ENCODE measurements at places on chromosomes 7 and 10. TPM values are rescaled to one million over a fixed set of nuclear protein-coding genes. Genes with fewer than 3 reads are reported as not detected.

The STEAP2 gene
- total RNA-seq, result 15.8 TPM

The NEUROD6 gene
- total RNA-seq, result not detected

The TMEM72 gene
- total RNA-seq, result 19.3 TPM

The SKAP2 gene
- total RNA-seq, result 75.8 TPM

The FFAR4 gene
- 1.0 TPM for total RNA-seq

The TFR2 gene
- total RNA-seq, result 0.79 TPM

The CDNF gene
- 2.1 TPM for total RNA-seq

The MYO1G gene
- total RNA-seq, result 14.3 TPM

The AGBL3 gene
- 7.6 TPM for total RNA-seq

The GPR158 gene
- total RNA-seq, result 0.22 TPM

The SFTPA1 gene
- not detected for total RNA-seq

The GDF10 gene
- 1.1 TPM for total RNA-seq

DNA sequence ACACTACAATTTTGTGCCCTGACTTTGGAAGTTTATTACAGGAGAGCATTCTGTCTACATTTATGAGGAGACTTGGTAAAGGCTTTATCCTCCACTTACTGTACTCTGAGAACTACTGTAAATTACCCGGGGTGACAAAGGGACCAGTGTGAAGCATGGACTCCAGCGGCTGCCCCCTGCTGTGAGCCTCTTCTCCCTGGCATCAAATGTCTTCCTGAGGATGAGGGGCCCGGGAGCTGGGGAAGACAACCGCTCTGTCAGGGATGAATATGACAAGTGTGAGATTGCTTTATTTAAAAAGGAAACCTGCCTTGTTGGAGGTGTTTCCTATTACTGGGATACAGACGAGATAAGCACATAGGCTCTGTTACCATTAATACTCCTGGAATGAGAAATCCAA, 714.8 kb downstream of the CCSER2 start:
- H3K36me3 ChIP-seq, result no peaks in the 10 kb centered on the region
- no peak for DNase-seq
- H3K27ac ChIP-seq, result no peak overlapping the region
- no peaks in the 10 kb centered on the region for H3K27me3 ChIP-seq

- no peaks in the 10 kb centered on the region for H3K36me3 ChIP-seq
- H3K27ac ChIP-seq, result no peak overlapping the region
- H3K4me3 ChIP-seq, result no peak overlapping the region
- DNase-seq, result no peak
These were observed 48.6 kb upstream of the TES start for GRCh38 chr7:116161728-116162127.

DNA sequence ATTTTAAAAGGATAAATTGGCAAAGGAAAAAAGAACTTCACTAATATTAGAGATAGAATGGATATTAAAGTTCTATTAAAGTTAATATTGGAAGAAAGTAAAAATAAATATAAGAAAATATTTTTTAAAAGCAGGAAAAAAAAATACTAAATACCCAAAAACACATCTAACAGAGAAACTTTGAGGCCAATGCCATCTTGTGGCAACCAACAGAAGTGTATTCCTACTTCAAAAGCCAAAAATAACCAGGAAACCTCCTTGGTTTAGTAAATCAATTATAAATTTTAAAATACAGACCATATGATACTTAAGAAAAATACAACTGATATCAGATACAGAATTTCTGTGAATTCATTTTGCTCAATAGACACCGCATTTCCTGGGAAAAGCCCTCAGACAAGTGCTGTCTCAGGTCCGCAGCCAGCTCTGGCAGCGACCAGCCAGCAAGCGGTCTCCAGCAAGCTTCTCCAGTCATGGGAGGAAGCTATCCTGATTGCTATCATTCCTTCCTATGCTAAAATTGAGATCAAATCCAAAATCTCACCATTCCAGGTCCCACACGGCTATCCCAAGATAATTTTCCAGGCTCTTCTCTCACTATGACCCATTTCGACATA, 65.3 kb downstream of the LMBR1 start:
- no peak overlapping the region for H3K4me3 ChIP-seq
- no peak overlapping the region for H3K27ac ChIP-seq
- no peaks in the 10 kb centered on the region for H3K27me3 ChIP-seq
- H3K4me1 ChIP-seq, result no peaks in the 10 kb centered on the region
- H3K36me3 ChIP-seq, result no peaks in the 10 kb centered on the region

DNA sequence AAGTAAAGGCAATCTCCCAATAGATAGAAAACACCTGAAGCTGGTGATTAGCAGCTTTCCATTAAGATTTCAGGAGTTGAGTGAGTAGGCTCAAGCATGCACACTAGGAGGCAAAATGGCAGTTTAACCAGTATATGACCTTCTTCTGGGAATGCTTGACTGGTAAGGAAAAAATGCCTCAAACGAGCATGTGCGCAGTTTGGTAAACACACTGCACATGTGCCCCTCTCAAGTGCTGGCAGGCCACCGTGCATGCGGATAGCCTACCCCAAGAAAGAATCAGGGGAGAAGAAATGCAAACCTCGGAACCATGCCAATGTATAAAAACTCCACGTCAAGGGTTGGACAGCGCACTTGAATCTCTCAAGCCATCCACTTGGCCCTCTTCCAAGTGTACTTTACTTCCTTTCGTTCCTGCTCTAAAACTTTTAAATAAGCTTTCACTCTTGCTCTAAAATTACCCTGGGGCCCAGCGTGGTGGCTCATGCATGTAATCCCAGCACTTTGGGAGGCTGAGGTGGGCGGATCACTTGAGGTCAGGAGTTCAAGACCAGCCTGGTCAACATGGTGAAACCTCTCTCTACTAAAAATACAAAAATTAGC, 98.8 kb upstream of the CDK1 start:
- no peaks in the 10 kb centered on the region for H3K27me3 ChIP-seq
- no peaks in the 10 kb centered on the region for H3K4me1 ChIP-seq
- H3K4me3 ChIP-seq, result no peak overlapping the region
- DNase-seq, result no peak

DNA sequence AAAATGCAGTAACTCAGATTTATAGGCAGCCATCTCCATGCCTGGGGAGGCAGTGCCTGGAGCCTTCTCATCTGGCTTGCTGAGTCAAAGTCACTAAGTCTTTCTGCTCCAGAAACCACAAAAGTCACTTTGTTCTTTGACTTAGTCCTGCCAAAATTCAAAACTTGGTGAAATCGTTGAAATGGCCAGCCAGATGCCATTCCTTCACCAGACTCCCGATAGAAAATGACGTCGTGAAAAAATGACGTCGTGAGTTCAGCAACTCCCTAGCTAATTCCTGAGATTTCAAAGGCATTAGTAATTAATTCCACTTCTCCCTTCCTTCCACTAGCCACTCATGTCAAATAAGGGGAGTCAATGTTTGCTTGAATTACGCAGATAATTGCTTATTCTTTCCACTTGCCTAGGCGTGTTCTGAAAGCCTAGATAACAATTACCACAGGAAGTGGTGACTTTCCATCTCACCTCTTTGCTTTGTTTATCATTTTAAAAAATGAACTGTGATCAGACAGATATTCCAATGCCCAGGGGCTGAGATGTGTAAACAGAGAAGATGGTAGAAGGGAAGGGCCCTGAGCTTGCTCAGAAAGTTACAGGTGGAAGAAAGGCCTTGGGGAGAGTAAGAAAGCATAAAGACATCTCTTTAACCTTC, 48.5 kb upstream of the OSBPL3 start:
- H3K4me1 ChIP-seq, result no peaks in the 10 kb centered on the region
- no peak overlapping the region for H3K4me3 ChIP-seq
- DNase-seq, result peak; percentile 55

DNA sequence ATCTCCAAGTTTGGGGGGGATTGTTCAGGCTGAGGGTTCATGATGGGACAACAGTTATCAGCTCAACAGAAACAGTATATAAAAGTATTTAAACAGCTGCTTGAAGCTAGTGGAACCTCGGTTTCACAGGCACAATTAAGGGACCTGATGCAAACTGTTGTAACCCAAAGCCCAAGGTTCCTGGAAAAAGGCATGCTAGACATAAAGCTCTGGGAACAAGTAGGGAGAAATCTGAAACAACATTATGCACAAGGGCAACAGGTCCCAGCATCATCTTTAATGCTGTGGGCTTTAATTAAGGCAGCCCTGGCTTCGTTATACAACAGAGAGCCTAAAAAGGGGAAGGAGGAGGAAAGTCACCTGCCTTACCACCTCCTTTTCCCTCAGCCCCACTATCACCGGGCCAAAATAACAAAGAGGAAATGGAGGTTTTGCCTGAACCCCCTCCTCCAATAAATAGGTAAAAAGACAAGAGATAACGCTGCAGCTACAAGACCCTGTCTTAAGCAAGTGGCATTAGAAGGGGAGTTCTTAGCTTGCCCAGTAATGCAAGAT, 83.2 kb upstream of the GPR22 start:
- no peaks in the 10 kb centered on the region for H3K27me3 ChIP-seq
- H3K4me3 ChIP-seq, result no peak overlapping the region
- H3K36me3 ChIP-seq, result no peaks in the 10 kb centered on the region
- no peaks in the 10 kb centered on the region for H3K4me1 ChIP-seq
- no peak for DNase-seq

GRCh38 chr10:80158598-80159127, 26.1 kb downstream of the PLAC9 start:
- H3K27ac ChIP-seq, result peak overlapping the region; percentile 90
- H3K4me1 ChIP-seq, result no peaks in the 10 kb centered on the region
- H3K27me3 ChIP-seq, result no peaks in the 10 kb centered on the region
- no peak overlapping the region for H3K4me3 ChIP-seq
- peaks cover 65% of the 10 kb centered on the region for H3K36me3 ChIP-seq
- no peak for DNase-seq

GRCh38 chr10:86443936-86444335, 77.3 kb upstream of the GRID1 start:
- DNase-seq, result no peak
- no peak overlapping the region for H3K4me3 ChIP-seq
- H3K27me3 ChIP-seq, result no peaks in the 10 kb centered on the region
- peaks cover 3% of the 10 kb centered on the region for H3K36me3 ChIP-seq

- H3K27me3 ChIP-seq, result no peaks in the 10 kb centered on the region
- H3K4me1 ChIP-seq, result no peaks in the 10 kb centered on the region
- H3K4me3 ChIP-seq, result no peak overlapping the region
- no peak overlapping the region for H3K27ac ChIP-seq
- DNase-seq, result no peak
These were observed 151.1 kb downstream of the TMEM26 start for GRCh38 chr10:61302124-61302523.

GRCh38 chr10:91313796-91314485, 93.5 kb downstream of the PCGF5 start:
- H3K27ac ChIP-seq, result no peak overlapping the region
- H3K27me3 ChIP-seq, result no peaks in the 10 kb centered on the region
- H3K4me1 ChIP-seq, result no peaks in the 10 kb centered on the region
- no peak for DNase-seq

- DNase-seq, result no peak
- H3K27me3 ChIP-seq, result peaks cover 2% of the 10 kb centered on the region
- H3K4me3 ChIP-seq, result no peak overlapping the region
- no peak overlapping the region for H3K27ac ChIP-seq
- H3K4me1 ChIP-seq, result peaks cover 9% of the 10 kb centered on the region
These were observed 3.0 kb downstream of the IRF5 start for GRCh38 chr7:128940494-128941322.

GRCh38 chr10:74163319-74164068, 12.5 kb downstream of the ADK start:
- no peaks in the 10 kb centered on the region for H3K36me3 ChIP-seq
- H3K27me3 ChIP-seq, result no peaks in the 10 kb centered on the region
- no peak for DNase-seq
- no peaks in the 10 kb centered on the region for H3K4me1 ChIP-seq
- no peak overlapping the region for H3K4me3 ChIP-seq

- no peak for DNase-seq
- H3K36me3 ChIP-seq, result no peaks in the 10 kb centered on the region
- H3K27me3 ChIP-seq, result no peaks in the 10 kb centered on the region
- H3K4me1 ChIP-seq, result no peaks in the 10 kb centered on the region
- H3K4me3 ChIP-seq, result no peak overlapping the region
These were observed 73.6 kb upstream of the NEBL start for GRCh38 chr10:20970708-20971107.

GRCh38 chr7:44432381-44432977, 58.0 kb downstream of the NUDCD3 start:
- no peak overlapping the region for H3K27ac ChIP-seq
- no peak overlapping the region for H3K4me3 ChIP-seq
- H3K4me1 ChIP-seq, result no peaks in the 10 kb centered on the region

DNA sequence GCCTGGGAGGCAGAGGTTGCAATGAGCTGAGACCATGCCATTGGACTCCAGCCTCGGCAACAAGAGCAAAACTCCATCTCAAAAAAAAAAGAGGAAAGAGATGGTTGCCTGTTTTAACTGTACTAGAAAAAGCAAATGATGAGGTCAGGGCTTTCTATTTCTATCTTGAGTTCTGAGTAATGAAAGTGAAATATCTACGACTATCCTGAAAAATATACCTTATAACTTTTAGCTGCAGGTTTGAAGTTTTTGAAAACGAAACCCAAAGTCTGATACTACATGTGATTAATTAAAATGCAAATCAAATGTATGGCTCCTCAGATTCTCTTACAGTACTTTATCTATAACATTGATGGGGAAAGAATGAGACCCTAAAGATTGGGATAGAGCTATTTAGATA, 636.2 kb upstream of the LRRN3 start:
- no peaks in the 10 kb centered on the region for H3K36me3 ChIP-seq
- no peaks in the 10 kb centered on the region for H3K4me1 ChIP-seq
- no peak overlapping the region for H3K4me3 ChIP-seq
- H3K27me3 ChIP-seq, result no peaks in the 10 kb centered on the region
- no peak for DNase-seq

GRCh38 chr7:1388703-1389335, 70.5 kb downstream of the MICALL2 start:
- no peaks in the 10 kb centered on the region for H3K27me3 ChIP-seq
- H3K36me3 ChIP-seq, result no peaks in the 10 kb centered on the region
- DNase-seq, result no peak
- no peaks in the 10 kb centered on the region for H3K4me1 ChIP-seq
- H3K27ac ChIP-seq, result no peak overlapping the region
- no peak overlapping the region for H3K4me3 ChIP-seq

DNA sequence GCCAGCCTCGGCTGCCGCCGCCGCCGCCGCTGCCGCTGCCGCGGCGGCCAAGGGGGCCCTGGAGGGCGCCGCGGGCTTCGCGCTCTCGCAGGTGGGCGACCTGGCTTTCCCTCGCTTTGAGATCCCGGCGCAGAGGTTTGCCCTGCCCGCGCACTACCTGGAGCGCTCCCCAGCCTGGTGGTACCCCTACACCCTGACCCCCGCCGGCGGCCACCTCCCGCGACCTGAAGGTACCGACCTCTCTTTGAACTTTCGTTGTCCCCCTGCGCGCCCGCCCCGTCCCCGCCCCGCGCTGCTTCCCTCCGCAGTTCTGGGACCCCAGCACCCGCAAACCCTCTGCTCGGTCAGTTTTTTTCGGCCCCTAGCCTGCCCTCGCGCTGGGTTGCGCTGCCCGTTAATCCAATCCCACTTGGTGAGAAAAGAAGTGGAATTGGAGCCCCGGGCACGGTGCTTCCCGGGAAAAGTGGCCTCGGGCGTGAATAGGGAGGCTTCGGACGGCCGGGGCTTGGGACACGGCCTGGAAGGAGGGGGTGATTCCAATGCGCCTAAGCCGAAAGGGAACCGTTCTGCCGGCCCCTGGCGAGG, 543 bp downstream of the HMX3 start:
- peak; percentile 23 for DNase-seq
- H3K4me3 ChIP-seq, result no peak overlapping the region
- no peaks in the 10 kb centered on the region for H3K4me1 ChIP-seq
- H3K27me3 ChIP-seq, result peaks cover 83% of the 10 kb centered on the region
- no peaks in the 10 kb centered on the region for H3K36me3 ChIP-seq

Data from kidney (tissue), 22 donors.